ENCODE measurements at places on chromosomes 16 and 17. TPM values are rescaled to one million over a fixed set of nuclear protein-coding genes. Genes with fewer than 3 reads are reported as not detected.

The TOM1L1 gene
- 5.0 TPM for total RNA-seq

The ZFP3 gene
- 2.5 TPM for total RNA-seq

The GDPD1 gene
- total RNA-seq = 3.0 TPM

The ASGR2 gene
- not detected for total RNA-seq

The TP53TG3E gene
- total RNA-seq = not detected

The XAF1 gene
- total RNA-seq = 82.8 TPM

The TIMP2 gene
- 322 TPM for total RNA-seq

The KRTAP3-2 gene
- total RNA-seq = not detected

The IL17C gene
- total RNA-seq = not detected

The GGT6 gene
- total RNA-seq = not detected

The KRTAP17-1 gene
- not detected for total RNA-seq

The COX11 gene
- total RNA-seq = 48.3 TPM

The SRL gene
- total RNA-seq = 0.10 TPM

The SCGB1C2 gene
- total RNA-seq = not detected

The CHRNE gene
- total RNA-seq = 0.76 TPM

The IGSF6 gene
- not detected for total RNA-seq

The KRT31 gene
- not detected for total RNA-seq

The OR1A1 gene
- not detected for total RNA-seq

The SPATA33 gene
- total RNA-seq = 8.3 TPM

The ST6GALNAC2 gene
- total RNA-seq = 3.3 TPM

The GRAPL gene
- total RNA-seq = 58.6 TPM
